Right renal cortex interstitium (tissue), 3 donors: ENCODE measurements at places on chromosomes 16 and 17. TPM values are rescaled to one million over a fixed set of nuclear protein-coding genes. Genes with fewer than 3 reads are reported as not detected.

The FZD2 gene
- polyA plus RNA-seq: 32.7 TPM

The ENPP7 gene
- polyA plus RNA-seq: 2.4 TPM

The WDR59 gene
- polyA plus RNA-seq: 82.1 TPM

The SLC13A2 gene
- 21.4 TPM for polyA plus RNA-seq

The BAIAP3 gene
- polyA plus RNA-seq: 3.3 TPM

The TBX2 gene
- polyA plus RNA-seq: 56.1 TPM

The TBC1D3K gene
- not detected for polyA plus RNA-seq

The SDR42E2 gene
- polyA plus RNA-seq: 0.15 TPM

The HCRT gene
- polyA plus RNA-seq: not detected

The MRTFB gene
- polyA plus RNA-seq: 33.6 TPM

The MAPT gene
- polyA plus RNA-seq: 7.7 TPM

The C17orf100 gene
- polyA plus RNA-seq: 10.2 TPM

The TPPP3 gene
- polyA plus RNA-seq: 62.9 TPM

The RCVRN gene
- polyA plus RNA-seq: 0.37 TPM

The RNF135 gene
- polyA plus RNA-seq: 19.7 TPM

The C17orf78 gene
- polyA plus RNA-seq: 0.07 TPM

The WNT3 gene
- polyA plus RNA-seq: 1.4 TPM

The ORC6 gene
- 18.3 TPM for polyA plus RNA-seq

The POLR3K gene
- polyA plus RNA-seq: 14.7 TPM

The CX3CL1 gene
- 25.7 TPM for polyA plus RNA-seq

The DUSP3 gene
- 60.8 TPM for polyA plus RNA-seq

The EPX gene
- 0.80 TPM for polyA plus RNA-seq

The CDYL2 gene
- polyA plus RNA-seq: 6.5 TPM

The PLD6 gene
- 3.4 TPM for polyA plus RNA-seq

The SLC6A2 gene
- 0.35 TPM for polyA plus RNA-seq

The ADAMTS18 gene
- 5.0 TPM for polyA plus RNA-seq

The ASIC2 gene
- 3.3 TPM for polyA plus RNA-seq

The NECAB2 gene
- polyA plus RNA-seq: 1.6 TPM

The GAS2L2 gene
- not detected for polyA plus RNA-seq

The GSDMA gene
- 4.0 TPM for polyA plus RNA-seq

The OR1A1 gene
- not detected for polyA plus RNA-seq

The RNU2-1 gene
- polyA plus RNA-seq: not detected

The TAC4 gene
- 0.40 TPM for polyA plus RNA-seq

The TSNAXIP1 gene
- polyA plus RNA-seq: 7.6 TPM

The TSPAN10 gene
- 2.3 TPM for polyA plus RNA-seq

The ZACN gene
- polyA plus RNA-seq: 16.0 TPM
